AG04449 (cell line): ENCODE measurements at places on chromosomes 5 and 9.

- no peak for DNase-seq
Observed at GRCh38 chr5:67805666-67806348, 409.7 kb upstream of the PIK3R1 start.

- no peak for DNase-seq
Observed at GRCh38 chr5:81856948-81857928, 106.3 kb upstream of the SSBP2 start.

GRCh38 chr5:163571744-163572143, 66.3 kb downstream of the MAT2B start:
- peak; percentile 60 for DNase-seq

DNA sequence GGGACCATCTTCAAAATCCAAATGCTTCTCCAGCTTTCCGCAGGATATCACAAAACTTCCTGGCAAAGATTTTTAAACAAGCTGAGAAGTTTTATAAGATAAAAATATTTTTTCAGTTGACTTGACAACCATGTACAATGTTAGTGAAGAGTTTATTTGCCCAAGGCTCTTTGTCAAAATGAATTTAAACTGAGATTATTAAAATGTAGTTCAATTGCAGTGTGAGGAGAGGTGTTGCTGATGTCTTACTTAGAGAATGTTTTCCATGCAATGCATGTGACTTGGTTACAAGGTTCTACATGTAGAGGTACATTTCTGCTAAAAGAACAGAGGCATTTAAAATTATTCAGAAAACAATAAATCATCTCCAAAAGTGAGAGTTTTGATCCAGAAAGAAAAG, 131.4 kb upstream of the MINAR2 start:
- no peak for DNase-seq

GRCh38 chr9:133792721-133793470, 54.7 kb upstream of the SARDH start:
- peak; percentile 5 for DNase-seq

DNA sequence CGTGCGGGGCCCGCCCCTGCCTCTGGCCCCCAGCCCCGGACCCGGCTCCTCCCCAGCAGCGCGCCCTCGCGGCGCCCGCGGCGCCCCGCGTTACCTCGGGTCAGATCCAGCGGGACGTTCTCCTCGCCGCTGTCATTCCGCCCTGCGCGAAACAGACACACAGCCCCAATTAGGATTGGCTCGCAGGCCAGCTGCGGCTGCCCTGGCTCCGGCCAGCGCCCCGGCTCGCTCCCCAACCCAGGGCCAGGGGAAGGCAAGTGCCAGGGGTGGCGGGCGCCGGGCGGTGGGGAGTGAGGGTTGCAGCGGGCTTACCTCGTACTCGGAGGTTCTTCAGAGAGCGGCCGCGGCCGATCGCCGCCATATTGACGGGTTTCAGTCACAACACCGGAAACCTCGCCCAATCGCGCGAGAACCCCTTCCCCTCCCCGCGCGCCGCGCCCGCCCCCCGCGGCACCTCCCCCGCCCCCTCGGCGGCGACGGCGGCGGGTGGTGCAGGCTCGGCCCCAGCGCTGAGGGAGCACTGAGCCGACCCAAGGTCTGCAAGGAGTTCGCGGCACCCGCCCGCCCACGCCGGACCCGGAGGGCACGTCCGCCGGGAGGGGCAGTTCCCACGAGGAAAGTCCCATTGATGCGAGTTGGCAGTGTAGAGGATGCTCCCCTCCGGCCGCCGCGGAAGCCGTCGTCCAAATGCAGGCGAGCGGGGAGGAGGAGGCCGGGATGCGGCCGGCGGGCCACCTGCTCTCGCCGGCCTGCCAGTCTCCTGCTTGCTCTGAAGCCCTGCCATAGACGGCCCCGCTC, at the start of gene RICTOR:
Gene RICTOR (minus strand): TSS at position 383 of the 798 bp plus-strand sequence. CDS start 22 bp downstream, at position 361.
- DNase-seq = no peak

DNA sequence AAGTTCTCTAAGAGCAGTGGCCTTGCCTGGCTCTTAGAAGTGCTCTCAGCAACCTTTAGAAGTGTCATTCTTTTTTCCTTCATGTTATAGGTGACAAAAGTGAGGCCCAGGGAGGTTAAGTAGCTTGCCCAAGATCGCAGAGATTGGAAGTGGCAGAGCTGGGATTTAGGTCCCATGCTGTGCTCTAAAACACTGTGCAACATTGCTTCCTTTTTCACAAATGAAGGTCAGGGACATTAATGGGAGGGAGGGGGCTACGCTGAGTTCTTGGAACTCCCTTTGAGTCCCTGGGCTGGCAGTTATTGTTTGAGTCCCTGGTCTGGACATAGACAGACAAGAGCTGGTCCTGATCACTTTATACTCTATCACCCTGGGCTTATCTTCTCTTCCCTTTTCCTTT, 45.3 kb downstream of the PAM start:
- no peak for DNase-seq

DNA sequence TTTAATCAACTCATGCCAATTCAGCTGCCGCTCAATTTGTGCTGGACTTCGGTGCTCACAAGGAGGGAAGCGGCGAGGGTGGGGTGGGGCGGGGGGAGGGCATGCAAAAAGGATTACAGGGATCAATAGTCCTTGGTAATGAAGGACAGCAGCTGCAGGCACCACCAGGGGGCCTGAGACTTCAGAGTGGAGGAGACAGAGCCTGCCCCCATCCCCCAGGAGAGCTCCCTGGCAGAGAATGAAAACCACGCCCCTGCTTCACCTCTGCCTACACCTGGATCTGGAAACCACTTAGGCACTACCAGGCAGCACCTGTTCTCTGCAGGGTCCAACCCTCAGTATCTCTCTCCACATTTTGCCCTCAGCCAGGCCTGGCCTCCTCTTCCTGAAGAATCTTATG, 155.6 kb downstream of the TRIM32 start:
- DNase-seq = no peak

DNA sequence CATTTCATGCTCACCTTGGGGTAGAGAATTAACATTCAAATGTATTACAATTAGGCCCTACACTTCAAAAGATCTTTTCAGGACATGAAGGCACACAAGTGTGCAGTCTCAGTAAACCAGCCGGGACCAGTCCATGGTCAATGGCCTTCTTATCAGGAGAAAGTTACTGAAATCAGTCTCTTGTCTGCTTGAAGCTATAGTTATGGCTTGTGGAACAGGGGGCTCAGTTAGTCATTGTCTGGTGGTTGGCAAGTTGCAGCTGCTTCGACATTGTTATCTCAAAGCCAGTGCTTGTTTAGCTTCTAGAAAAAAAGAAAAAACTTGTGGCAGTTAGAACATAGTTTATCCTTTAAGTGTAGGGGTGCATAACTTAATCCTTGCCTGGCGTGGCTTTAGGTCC, 213.1 kb upstream of the ACO1 start:
- no peak for DNase-seq

GRCh38 chr5:130282049-130282448, 377.8 kb downstream of the CHSY3 start:
- no peak for DNase-seq

- DNase-seq = no peak
Observed at GRCh38 chr9:130448035-130448624, 3.4 kb downstream of the ASS1 start.

DNA sequence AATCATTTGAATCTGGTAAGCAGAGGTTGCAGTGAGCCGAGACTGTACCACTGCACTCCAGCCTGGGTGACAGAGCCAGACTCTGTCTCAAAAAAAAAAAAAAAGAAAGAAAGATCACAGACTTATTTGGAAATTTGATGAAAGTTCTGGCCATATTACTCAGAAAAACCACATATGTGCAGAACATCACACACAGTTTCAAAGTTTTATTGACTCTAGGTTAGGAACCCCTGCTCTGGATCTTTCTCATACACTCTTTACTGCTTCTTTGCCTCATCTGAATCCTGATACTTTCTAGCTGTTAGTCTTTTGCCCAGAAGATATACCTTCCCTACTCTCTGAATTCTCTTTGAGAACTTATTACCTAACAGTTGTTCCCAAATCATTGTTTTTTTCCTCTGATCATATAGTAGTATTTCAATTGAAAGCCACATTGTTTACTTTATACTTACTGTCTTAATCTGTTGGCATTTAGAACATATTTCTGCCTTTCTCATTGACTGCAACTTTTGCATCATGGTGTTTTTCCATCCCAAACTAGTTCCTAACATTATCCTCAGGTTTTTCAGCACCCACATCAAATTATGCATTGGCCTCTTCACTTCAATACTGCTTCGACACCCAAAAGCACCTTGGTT, 68.7 kb downstream of the LNPEP start:
- DNase-seq = no peak

DNA sequence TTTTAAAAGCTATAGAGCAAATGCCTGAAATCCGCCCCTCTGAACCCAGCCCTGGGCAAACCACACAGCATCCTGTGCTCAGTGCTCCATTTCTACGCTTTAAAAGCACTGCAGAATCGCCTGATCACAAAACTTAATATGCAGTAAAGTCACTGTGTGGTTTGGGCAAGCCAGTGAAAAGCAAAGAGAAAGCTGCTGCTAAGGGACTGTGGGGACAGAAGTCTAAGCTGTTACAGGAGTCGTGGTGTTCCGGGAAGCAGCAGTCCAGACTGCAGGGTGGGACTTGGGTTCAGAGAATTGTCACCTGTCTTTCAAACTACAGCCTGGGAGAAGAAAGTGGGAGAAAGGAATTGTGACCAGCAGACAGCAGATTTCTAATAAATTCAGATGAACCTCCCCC, 8.2 kb downstream of the RAPGEF1 start:
- DNase-seq = no peak

DNA sequence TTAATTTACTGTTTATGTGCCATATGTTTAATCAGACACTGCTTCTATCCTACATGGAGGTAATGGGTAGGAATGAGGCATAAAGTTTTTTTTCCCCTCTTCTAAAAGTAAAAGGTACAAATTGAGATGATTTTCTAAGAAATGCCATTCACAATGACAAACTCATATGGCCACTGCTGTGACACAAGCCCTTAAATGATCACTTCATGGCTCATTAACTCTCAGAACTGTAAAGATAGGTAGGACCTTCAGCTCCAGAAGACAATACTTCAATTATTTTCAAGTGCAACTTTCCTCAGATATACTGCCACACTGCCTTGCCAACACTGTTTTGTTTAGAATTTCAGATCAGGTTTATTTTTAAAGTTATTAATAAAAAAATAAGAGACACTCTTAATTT, 362.9 kb upstream of the ZNF608 start:
- no peak for DNase-seq

GRCh38 chr5:32443145-32443540, 1.4 kb downstream of the ZFR start:
- DNase-seq = no peak

- no peak for DNase-seq
Observed at GRCh38 chr5:151584057-151584937, 6.8 kb downstream of the FAT2 start.

DNA sequence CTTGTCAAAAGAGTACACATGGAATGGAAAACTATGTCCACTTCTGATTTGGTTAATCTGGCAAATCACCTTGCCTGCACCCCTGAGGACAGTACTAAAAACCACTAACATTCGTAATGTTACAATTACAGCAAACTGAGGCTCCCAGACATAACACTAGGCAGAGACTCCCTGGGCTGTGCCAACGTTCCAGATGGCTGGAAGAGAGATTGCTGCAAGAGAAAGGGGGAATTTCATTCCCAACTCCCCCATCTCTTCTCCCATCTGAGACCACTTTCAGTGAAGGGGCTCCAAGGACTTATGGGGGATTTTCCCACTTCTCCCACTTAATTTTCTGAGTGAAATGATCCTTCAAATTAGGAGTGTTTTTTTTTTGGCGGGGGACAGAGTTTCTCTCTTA, 11.3 kb downstream of the OR1J1 start:
- no peak for DNase-seq

GRCh38 chr9:88586452-88586851, 51.5 kb downstream of the NXNL2 start:
- no peak for DNase-seq

GRCh38 chr5:142222225-142222865, 102.5 kb downstream of the SPRY4 start:
- no peak for DNase-seq

- peak; percentile 98 for DNase-seq
Observed at GRCh38 chr5:172733131-172733973, 37.6 kb downstream of the DUSP1 start.

GRCh38 chr5:165630261-165630778, 2124.9 kb downstream of the MAT2B start:
- DNase-seq = no peak

DNA sequence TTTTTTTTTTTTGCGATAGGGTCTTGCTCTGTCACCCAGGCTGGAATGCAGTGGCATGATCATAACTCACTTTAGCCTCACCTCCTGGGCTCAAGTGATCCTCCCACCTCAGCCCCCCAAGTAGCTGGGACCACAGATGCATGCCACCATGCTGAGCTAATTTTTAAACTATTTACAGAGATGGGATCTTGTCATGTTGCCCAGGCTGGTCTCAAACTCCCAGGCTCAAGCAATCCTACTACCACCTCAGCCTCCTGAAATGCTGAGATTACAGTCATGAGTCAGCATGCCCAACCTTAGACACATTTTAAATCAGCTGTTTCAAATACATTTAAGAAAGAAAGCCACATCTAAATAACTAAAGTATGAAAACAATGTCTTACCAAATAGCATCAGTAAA, 439.0 kb downstream of the EBF1 start:
- DNase-seq = peak; percentile 44

GRCh38 chr5:5139336-5139776, 774 bp upstream of the ADAMTS16 start:
- no peak for DNase-seq

DNA sequence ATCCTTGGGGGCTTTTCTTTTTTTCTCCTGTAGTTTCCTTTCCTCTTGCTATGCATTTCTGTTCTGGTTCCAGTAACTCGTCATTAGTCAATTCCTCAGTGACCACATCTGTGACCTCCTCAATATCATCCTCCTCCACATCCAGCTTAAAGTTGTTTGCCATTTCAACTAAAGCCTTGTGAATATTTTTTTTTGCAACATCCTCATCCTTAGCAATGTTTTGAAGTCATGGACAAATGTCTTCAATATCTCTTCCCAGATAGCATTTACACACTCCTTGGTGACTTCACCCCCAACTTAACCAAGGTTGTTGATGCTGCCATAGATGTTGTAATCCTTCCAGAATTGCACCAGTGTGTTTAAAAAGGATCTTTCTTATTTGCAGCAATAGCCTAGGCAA, 14.7 kb upstream of the ADRB2 start:
- DNase-seq = no peak

- no peak for DNase-seq
Observed at GRCh38 chr9:3902631-3903030, 376.8 kb upstream of the RFX3 start.

DNA sequence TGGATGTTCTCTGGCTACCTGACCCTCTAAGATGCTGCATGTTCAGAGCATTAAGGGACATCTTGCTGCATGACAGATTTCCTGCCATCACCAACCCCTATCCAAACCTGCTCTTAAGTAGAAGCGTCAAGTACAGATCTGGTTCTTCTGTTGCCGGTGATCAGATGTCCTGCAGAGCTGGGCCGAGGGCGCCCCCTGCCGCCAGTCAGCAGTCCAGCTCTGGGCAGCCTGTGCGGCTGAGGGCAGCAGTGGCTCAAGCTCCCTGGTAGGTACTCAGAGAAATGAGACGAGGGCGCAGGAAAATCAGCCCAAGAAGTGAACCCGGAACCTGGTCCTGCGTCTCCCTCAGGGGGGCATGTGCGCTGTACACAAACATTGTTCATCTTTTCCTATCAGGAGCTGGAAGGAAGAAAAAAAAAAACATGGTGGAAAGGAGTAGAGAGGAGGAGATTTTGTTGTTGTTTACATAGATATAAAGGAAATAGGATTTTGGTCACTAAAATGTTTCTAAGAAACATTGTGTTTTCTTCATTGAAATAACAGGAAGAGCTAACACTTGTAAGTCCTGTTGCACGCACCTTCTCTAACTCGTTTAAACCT, 95.8 kb downstream of the CFAP90 start:
- no peak for DNase-seq

- no peak for DNase-seq
Observed at GRCh38 chr5:1363160-1363559, 18.3 kb upstream of the CLPTM1L start.
